ENCODE measurements at places on chromosomes 11 and 22.
A peak's percentile ranks its signal among the peaks of the same experiment; 100 is the strongest.

DNA sequence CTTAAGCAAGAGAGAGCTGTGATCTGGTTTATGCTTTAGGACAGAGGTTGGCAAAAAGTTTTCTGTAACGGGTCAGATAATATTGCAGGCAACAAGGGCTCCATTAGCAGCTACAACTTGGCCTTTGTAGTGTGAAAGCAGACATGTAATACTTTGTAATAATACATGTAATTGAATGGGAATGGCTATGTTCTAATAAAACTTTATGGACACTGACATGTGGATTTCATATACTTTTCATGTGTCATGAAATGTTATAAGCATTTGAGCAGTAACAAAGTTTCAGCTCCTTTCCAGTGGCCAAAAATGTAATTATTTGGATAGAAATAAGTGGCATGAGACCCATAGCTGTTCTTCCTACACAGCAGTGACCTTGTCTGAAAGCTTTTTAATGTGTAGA lies 3.1 kb downstream of the DYNC2H1 start:
- DNase-seq = no peak

GRCh38 chr22:33389936-33390335 lies 331.8 kb upstream of the SYN3 start:
- DNase-seq = no peak

GRCh38 chr11:121485216-121485615 lies 32.4 kb upstream of the SORL1-AS1 start:
- no peak for DNase-seq

DNA sequence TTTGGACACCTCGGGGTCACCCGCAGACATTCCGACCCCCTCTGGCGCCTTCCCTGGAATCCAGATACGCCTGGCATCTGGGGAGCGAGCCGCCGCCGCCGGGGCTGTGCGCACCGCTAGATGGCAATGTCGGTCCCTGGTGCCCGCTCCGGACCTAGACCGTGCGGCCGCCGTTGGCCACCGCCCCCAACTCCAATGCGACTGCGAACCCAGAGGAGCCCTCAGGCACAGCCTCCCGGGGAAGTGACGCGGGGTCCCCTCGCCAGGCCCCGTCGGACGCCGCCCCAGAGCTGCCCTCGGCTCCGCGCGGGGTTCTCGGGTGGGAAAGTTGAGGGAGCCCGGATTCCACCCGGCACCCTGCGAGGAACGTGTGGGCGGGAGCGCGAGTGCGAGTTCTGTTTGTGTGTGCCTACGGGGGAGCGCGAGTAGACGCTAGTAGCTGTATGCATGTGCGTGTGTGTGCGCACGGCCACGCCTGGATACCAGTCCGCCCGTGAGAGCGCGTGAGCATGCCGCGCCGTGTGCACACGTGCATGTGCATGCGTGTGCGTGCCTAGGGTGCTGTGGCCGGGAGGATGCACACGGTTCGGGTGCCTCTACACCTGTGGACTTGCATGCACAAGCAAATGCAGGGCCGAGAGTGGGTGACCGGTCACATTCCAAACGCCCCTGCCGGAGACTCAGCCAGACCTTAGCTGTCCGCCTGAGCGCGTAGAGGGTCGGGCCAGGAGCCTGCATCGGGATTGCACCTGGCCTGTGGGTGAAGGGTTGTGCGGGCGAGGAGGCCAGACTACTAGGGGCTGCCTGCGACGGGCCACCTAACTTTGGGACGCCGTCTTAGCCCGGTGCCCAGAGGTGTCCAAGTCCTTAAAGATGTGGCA lies 1.9 kb downstream of the CHRM4 start:
- DNase-seq = peak; percentile 54

DNA sequence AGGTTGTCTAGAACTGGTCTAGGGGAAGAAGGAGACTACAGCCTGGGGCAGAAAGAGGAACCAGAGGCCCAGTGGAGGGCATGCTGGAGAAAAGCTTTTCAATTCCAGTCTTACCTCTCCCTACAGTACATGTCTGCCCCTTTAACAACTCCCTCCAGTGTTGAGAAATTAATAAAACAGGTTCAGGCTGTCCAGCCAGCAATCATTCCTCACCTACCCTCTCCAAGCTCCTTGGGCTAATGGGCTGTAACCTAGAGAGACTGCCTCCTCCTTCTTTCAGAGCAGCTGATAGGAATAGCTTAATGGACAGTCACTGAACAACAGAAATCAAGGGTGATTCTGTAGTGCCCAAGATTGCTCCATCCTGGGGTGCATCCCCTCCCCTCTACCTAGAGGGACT lies 8.8 kb downstream of the SLC35F2 start:
- DNase-seq = no peak

GRCh38 chr22:43658823-43659222 lies 153.3 kb downstream of the EFCAB6 start:
- no peak for DNase-seq

DNA sequence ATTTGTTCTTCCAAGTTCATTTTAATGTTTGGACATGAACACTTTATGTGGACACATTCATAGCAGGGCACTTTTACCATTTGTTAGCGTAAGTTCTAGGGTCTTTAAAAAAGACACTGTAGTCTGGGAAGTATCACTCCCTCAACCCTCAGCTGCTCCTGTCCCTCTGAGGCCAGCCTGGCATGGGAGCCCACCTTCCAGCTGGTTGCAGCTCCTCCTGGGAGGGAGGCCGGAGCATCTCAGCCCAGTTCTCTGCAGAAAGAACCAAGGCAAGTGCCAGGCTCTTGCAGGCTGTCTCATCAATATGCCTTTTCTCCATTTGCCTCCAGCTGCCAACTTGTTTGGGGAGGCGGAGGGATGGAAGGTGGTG lies 150.6 kb downstream of the OPCML start:
- no peak for DNase-seq

DNA sequence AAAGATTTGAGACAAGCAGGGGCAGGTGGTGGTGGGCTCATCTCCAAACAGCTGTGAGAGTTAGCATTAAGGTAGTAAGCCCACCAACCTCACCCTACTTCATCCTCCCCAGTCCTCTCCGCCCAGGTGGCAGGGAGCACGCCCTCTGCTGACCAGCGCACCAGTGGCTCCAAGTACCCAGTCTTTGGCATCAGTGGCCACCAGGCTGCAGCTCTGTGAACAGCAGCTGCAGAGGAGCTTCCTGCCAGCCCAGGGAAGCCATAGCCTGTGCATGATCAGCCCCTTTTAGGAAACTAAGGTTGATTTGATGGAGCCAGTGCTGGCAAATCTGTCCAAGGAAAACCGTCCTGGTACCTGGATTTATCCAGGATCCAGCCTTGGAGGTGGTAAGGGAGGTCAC lies 21.7 kb downstream of the CAVIN3 start:
- DNase-seq = no peak

- DNase-seq = no peak
Observed at GRCh38 chr11:123740787-123741158, 687 bp downstream of the ZNF202 start.

GRCh38 chr11:119752946-119753345 lies 23.9 kb upstream of the NECTIN1 start:
- DNase-seq = no peak

DNA sequence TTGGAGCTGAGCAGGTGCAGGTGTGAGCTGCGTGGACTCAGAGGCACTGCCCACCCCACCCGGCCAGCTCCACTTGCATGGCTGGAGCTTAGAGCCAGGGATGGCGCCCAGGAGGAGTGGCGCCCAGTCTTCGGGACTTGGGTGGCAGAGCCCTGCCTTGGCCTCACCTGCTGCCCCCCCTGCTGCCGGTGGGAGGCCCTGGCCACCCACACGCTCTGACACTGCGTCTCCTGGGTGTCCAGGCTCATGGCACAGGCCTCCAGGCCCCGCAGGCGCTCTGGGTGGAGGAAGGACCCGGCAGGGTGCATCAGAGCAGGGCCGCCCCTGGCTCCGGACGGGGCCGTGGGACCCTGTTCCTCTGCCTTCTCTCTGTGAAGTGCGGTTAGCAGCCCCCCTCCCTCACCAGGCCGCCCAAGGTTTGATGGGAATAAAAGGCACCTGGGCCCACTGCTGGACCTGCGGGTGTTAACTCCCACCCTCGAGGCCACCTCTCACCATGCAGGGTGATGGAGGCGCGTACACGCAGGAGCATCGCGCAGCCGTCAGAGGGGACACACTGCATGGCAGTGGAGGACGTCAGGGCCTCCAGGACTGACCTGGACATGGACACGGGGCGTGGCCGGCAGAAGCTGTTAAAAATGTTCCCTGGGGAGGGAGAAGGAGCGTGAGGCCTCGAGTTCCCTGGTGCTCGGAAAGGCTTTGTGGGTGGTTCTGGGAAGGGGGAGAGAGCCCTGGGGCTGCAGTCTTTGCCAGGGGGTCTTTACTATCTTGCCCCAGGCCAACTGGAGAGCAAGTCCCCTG lies 11.8 kb downstream of the IL17REL start:
- DNase-seq = no peak

DNA sequence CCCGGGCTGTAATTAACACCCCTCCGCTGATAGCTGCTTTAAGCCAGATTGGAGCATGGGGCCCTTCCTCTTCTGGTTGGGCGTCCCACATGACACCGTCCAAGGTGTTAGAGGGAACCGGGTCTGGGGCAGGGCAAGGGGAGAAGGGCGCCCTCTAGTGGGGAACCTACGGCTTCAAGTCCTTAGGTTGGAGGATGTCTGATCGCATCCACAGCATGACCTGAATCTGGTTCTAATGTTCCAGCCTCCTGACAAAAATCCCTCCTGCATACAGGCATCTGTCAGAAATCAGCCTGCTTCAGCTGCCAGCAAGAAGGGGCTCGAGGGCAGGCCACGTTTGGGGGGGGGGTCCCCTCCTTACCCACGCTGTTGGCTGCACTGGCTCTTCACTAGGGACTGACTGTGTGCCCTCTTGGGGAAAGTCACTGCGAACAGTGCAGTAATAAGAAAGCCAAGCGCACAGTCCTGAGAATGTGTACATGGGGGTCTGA lies 94.2 kb upstream of the TBCEL start:
- DNase-seq = no peak

DNA sequence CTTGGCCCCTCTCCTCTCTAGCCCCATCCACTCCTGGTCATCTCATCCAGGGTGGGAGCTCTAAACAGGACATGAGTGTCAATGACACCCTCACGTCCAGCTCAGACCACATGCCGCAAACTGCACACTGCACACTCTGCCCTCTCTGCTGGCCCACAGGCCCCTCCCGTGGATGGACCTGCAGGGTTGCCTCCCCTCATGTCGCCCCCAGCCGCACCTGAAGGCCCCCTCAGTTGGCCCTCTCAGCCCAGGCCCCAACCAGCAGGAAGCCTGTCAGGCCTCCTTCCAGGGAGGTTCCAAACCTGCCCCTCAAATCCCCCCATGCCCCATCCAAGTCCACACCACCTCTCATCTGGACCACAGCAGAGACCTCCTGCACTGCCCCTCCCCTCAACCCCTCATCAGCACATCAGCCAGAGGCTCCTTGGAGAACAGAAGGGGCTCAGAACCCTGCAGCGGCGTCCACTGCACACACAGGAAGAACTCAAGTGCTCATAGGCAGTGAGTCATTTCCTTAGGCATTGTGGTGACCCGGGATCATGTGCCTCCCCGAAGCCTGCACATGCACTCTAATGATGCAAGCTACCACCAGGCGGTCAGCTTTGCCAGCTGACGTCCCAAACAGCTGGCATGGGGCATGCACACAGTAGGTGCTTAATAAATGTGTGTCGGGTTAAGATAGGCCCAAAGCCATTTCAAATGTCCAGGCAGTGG lies 12.9 kb upstream of the CDKN1C start:
- no peak for DNase-seq

GRCh38 chr11:112785149-112785548 lies 176.1 kb upstream of the NCAM1 start:
- no peak for DNase-seq

GRCh38 chr11:63427971-63428508 lies 58.5 kb downstream of the SLC22A9 start:
- no peak for DNase-seq

- DNase-seq = no peak
Observed at GRCh38 chr11:93526641-93527583, 16.3 kb downstream of the SMCO4 start.

DNA sequence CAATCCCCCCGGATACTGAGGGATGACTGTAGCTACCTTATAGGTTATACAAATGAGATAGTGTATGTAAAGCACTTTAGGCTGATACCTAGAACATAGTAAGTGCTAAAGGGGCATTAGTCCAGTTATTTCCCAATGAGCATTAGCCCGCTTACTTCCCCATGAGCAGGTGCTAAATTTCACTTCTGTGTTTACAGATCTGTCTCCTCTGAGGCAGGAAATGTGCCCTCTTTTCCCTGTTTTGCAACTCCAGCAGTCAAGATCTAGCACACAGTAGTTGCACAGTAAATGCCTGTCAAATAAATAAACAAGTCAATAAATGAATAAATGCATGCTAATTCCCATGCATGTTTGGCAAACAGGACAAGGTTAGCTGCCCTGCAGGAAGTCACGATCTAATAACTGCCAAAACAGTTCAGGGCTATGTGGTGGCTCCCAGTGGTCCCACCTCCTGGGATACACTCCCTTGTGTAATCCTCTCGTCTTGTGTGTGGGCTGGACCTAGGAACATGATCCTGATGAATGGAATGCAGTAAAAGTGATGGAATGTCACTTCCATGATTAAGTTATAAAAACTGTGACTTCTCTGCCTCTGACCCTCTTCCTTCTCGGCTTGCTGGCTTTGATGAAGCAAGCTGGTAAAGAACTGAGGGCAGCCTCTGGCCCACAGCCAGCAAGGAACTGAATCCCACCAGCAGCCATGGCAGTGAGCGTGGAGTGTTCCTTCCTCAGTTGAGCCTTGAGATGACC lies 459.0 kb downstream of the SOX6 start:
- no peak for DNase-seq

- no peak for DNase-seq
Observed at GRCh38 chr11:129291546-129291945, 84.1 kb upstream of the BARX2 start.

DNA sequence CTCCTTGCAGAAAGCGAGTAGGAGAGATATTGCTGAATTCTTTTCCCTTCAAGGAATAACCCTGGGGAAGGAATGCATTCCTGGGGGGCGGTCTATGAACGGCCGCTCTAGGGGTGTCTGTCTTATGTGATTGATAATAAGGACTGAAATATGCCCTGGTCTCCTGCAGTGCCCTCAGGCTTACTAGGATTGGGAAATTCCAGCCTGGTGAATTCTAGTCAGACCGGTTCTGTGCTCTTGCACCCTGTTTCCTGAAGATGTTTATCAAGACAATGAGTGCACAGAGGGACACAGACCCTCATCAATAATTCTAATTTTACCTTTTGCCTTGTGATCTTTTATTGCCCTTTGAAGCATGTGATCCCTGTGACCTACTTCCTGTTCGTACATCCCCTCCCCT lies 140.7 kb downstream of the LUZP2 start:
- DNase-seq = no peak

DNA sequence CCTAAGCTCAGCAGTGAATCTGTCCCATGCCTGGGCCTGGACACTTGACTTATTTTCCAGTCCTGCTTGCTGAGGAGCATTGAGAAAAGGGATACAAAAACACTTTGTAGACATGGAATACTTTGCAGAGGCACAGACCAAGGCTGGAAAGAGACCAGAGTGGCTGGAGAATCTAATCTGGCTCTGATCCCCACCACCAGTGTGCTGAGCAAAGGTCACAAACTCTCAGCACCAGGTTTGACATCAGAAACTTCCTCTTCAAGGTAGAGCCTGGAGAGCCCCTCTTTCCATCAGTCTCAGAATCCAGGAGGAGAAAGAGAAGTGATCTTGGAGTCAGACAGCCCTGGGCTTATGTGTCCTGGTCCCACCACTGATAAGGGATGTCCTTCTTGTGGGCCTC lies 53.5 kb downstream of the ISX start:
- no peak for DNase-seq

GRCh38 chr11:132078264-132079076 lies 708.1 kb downstream of the NTM start:
- DNase-seq = no peak

- DNase-seq = no peak
Observed at GRCh38 chr22:46233231-46233630, 16.9 kb downstream of the CDPF1 start.

- DNase-seq = no peak
Observed at GRCh38 chr11:74437441-74438042, 29.8 kb downstream of the KCNE3 start.

Measured in hindlimb muscle (tissue), 1 donor.